ENCODE measurements at places on chromosomes 6 and 20.

DNA sequence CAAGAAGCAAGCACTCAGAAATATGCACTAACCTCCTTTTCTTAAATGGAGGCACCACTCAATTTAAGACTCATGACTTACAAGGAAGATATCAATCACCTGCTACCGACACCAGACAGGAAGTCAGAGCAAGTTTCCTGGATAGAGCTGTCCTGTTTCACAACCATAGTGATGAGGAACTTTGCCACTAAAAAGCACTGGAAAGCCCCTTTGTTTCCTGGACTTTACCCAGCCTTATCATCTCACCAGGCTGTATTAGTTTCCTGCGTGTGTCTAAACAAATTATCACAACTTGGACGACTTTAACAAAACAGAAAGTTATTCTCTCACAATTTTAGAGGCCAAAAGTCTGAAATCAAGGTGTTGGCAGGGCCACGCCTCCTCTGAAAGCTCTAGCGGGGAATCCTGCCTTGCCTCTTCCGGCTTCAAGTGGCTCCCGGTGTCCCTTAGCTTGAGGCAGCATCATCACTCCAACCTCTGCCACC, 253.8 kb upstream of the STXBP5 start:
- no peak for DNase-seq

DNA sequence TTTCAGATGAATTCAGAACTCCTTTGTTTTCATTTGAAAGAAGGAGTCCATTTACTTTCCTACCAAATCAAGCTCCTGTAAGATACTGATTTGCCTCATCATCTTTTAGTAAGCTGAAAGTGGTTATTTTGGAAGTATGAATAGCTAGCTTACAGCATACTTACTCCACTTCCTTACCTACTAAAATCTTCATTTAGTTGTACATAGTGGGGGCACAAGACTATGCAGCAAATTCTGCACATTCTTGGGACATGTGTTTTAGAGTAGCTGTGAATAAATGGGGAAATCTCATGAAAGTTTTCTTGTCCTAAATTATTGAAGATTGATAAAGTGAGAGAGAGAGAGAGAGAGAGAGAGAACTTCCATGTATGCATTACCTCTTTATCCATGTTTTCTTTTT, 256.3 kb downstream of the OGFRL1 start:
- DNase-seq: no peak

GRCh38 chr20:64077094-64077493, 2.2 kb downstream of the RGS19 start:
- peak; percentile 15 for DNase-seq

- DNase-seq: no peak
These were observed 58.8 kb upstream of the LTV1 start for GRCh38 chr6:143784316-143784715.

GRCh38 chr6:167791780-167792478, 34.8 kb upstream of the AFDN start:
- no peak for DNase-seq

DNA sequence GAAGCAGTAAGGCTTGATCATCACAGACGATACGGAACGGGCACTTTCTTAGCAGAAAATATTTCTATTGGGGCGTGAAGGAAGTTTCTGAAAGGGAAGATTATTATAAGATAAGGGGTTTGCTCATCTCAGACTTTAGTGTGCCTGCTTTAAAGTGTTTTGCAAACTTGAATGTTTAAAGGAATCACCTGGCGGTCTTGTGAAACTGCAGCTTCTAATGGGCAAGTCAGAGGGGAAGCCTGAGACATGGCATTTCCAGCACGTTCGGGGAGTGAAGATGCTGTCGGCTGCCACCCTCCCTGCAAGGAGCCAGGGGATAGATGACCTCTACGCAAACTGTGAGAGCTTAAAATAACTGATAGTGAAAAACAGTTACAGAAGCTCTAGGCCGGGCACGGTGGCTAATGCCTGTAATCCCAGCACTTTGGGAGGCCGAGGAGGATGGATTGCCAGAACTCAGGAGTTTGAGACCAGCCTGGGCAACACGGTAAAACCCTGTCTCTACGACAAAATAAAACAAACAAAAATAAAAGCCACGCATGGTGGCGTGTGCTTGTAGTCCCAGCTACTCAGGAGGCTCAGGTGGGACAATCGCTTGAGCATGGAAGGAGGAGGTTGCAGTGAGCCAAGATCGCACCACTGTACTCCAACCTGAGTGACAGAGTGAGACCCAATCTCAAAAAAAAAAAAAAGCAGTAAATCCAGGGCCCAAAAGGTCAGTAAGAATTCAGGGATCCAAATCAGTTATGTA, 2.3 kb upstream of the KIF16B start:
- no peak for DNase-seq

GRCh38 chr6:157213907-157214565, 109.3 kb downstream of the TMEM242 start:
- DNase-seq: no peak

- no peak for DNase-seq
These were observed 48.7 kb upstream of the RSPO3 start for GRCh38 chr6:127069659-127070279.

DNA sequence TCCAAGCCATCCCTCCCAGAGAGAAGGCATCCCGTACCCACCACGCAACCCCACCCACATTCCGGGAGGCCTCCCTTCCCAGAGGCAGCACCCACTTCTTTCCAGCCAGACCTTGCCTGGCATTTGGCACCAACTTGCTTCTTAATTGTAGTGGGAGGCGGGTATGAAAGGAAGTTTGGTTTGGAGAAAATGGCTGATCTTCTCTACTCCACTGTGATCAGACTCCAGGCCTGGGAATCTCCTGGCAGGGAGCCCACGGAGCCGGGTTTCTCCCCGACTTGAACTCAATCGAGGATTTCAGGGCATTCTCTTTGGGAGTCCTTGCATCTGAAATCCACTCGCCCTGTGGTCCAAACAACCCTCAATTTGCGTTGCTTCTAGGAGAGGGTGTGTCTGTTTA, 107.1 kb downstream of the ZDHHC14 start:
- no peak for DNase-seq

DNA sequence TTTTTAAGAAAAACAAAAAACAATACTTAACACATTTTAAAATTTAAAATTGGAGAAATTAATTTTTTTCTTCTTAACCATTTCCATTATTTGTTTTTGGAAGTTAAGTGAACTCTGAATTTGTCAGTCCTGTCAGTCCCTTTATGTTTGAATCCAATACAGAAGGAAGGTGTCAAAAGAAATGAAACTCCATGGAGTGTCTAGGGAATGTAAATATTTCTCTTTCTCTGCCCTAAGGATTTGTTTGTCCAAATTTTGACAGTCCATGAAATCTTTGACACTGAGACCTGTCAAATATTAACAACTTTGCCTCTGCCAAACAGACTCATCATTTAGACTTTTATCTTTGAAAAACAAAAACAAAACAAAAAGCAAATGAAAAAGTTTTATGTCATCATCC, 166.4 kb downstream of the EPHA7 start:
- no peak for DNase-seq

GRCh38 chr6:110378552-110378951, 20.4 kb upstream of the METTL24 start:
- DNase-seq: no peak

DNA sequence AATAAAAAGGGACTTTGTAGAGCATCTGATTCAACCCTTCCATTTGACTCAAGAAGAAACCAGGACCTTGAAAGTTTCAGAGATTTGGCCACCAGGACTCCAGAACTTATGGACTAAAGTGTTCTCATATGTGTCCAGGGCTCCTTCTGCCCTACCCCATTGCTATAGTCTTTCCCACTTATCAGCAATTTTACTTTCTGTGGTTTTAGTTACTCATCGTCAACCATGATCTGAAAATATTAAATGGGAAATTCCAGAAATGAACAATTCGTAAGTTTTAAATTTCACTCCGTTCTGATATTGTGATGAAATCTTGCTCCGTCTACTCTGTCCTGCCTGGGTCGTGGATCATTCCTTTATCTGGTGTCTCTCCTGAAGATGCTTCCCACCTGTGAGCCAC, 259.8 kb downstream of the PHACTR1 start:
- no peak for DNase-seq

GRCh38 chr6:62672989-62673388, 387.0 kb upstream of the KHDRBS2 start:
- no peak for DNase-seq

DNA sequence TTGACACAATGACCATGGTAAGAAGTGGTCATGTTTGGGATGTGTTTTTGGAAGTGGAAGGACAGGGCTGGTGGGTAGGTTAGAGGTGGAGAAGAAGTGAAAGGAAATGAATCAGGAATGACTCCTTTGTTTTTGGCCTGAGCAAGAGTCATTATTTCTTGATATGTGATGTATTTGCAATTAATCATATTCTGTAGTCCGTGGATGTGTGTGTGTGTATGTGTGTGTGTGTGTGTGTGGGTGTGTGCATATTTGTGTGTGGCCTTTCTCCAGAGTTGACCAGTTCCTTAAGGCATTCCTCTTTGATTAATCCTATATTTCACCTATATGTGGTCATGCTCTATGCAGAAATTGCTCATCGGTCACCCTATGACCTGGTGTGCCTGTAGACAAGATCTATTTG, 130.7 kb downstream of the UTRN start:
- no peak for DNase-seq

DNA sequence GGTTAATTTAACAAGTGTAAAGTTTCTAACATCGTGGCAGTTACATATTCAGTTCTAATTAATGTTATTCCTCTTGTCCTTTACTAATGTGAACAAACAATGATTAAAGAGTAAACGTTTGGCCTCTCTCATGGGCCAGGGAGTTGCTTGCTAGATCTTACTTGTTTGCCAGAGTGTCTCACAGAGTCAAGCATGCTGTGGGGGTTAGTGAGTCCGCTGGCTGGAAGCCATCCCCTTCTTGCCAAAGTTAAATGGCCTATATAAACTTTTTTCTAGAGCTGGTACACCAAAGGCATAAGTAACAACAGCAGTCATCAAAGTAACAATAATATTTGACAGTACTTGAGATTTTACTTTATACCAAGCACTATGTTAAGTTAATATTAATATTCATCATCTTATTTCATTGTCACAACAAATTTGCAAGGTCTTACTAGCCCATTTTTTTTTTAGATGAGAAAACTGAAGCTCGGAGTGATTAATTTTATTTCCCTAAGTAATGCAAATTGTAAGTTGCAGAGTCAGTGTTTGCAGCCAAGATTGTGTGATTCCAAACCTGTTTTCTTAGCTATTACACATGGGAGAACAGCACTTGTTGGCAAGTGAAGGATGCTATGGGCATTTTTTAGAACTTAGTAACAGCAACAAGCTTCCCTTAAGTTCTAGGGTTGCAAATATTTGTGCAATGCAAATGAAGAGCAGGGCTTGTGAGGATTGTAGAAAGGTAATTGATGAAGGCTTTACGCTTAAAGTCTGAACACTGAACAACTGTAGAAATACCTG, 224.5 kb downstream of the RFPL4B start:
- DNase-seq: no peak

DNA sequence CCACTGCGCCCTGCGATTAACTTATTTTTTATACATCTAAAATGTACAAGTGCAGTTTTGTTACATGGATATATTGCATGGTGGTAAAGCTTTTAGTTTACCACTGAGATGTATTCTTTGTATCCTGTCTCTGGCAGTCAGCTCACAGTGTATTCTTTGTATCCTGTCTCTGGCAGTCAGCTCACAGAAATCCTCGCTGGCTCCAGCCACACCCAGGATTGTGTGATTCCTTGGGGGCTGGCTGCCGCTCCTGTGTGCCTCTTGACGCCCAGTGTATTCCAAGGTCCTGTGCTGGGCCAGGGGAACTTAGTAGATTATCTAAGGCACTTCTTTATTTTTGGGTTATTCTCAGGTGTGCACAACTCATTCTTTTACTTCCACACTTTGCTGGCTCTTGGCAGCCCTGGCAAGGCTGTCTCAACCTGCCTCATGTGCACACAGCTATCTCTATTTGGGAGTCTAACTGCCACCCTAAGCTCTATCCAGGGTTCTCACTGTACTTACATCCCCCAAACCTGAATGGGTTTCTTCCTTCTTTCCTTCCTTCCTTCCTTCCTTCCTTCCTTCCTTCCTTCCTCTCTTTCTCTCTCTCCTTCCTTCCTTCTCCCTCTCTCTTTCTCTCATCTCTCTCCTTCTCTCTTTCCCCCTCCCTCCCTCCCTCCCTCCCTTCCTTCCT, 12.4 kb upstream of the RNF24 start:
- DNase-seq: no peak

DNA sequence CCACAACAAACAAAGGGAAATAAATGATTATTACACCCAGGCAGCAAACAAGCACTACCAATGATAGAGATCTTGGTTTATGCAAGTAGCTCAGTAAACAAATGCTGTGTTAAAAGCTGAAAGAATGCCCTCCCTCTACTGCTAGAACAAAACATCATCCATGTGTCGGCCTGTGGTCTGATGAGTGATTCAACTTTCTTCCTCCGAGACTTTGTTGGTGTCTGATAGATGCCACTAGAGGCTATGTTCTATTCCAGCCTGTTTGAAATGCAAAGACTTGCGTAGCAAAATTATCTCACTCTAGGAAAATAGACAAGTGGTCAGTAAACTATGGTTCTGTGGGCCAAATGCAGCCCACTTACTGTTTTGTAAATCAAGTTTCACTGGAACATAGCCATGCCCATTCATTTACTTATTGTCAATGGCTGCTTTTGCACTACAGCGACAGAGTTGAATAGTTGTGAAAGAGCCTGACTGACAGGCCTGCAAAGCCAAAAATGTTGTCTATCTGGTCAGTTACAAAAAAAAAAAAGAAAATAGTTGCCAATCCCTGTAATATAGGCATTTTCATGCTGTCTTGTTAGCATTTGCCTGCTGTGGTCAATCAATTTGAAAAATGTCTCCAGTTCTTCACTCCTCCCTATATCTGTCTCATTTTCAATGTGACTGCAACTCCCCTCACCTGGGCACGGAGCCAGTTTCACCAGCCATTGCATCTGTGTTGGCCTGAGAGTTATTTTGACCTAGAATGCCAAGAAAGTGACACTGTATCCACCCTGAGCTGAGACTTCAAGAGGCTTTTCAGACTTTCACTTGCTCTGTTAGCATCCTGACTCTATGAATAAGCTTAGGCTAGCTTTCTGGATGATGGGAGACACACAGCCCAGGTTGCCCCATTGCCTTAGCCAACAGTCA, 544.6 kb upstream of the BTBD3 start:
- DNase-seq: no peak

- no peak for DNase-seq
These were observed 32.3 kb upstream of the SCUBE3 start for GRCh38 chr6:35181308-35181932.

- no peak for DNase-seq
These were observed 5.3 kb upstream of the CPNE5 start for GRCh38 chr6:36844232-36845170.

DNA sequence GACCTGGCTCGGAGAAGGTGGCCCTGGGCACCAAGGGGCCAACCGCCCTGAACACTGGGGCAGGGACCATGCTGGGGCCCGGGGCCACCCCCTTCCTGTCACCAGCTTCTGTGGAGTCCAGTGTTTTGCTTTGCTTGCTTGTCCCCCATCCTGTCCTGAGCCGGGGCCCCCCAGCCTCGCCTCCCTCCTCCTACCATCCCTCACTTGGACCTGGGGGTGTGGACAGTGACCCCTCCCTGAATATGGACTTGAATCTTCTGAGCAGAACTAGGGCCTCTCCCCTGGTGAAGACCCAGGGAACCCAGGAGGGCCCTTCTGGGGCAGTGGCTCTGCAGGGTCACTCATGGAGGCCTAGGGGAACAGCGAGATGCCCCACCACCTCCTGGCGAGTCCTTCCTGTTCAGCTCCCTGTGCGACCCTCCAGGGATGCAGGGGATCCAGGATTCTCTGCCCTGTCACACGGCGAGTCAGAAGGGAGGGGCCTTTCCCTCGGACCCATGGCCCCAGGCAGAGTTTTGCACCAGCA, 41.6 kb downstream of the VSTM2L start:
- no peak for DNase-seq
